ENCODE measurements at places on chromosomes 4 and X.

DNA sequence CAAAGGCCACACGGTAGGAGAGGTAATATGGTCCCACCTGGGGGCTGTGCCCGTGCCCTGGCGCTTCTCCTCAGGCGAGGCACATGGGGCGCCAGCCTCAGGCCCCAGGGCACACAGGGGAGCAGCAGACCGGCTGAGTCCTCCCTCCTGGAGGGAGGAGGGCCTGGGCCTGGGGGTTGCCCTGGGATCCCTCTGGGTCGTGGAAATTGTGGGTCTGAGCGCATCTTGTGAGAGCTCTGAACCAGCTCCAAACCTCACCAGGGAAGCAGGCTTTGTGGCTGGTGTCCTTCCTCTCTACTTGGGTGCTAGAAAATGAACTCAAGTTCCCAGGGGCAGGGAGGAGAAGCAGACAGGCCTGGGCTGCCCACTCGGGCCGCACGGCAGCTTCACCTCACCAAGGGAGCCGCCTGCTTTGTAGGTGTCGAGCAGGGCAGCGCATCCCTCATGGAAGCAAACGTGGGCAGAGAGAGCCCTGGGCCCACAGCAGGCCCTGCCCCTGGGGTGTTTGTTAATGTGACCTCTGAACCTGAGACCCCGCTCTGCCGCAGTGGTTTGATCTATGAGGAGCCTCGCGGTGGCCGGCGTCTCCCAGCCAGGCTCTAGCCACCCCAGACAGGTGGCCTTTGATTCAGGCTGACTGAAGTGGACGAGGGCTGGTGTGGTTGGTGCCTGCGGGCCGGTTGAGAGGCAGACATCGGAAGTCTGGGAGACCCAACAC is 10.8 kb downstream of the HTRA3 start:
- DNase-seq = no peak

DNA sequence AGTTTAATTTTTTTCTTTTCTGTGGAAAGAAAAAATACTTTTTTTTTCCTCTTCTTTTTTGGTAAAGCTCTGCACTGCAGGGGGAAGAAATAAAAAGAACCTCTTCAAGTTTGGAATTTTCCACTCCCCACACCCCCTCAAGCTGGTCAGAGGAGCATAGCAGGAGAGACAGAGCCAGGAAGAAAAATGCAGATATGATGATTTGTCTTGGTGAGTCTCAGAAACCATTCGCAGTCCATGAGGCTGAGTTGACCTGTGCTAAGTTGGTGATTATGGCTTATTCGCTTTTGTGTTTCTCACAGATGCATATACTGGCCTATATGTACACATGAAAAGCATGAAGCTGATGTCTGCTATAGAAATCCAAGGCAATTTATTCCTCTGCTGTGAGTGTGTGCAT is 205.9 kb downstream of the LDB2 start:
- DNase-seq = no peak

- DNase-seq = no peak
These were observed 17.8 kb upstream of the CXCL3 start for GRCh38 chr4:74056114-74056857.

- DNase-seq = no peak
These were observed 55.3 kb upstream of the CXCL8 start for GRCh38 chr4:73685052-73685451.

DNA sequence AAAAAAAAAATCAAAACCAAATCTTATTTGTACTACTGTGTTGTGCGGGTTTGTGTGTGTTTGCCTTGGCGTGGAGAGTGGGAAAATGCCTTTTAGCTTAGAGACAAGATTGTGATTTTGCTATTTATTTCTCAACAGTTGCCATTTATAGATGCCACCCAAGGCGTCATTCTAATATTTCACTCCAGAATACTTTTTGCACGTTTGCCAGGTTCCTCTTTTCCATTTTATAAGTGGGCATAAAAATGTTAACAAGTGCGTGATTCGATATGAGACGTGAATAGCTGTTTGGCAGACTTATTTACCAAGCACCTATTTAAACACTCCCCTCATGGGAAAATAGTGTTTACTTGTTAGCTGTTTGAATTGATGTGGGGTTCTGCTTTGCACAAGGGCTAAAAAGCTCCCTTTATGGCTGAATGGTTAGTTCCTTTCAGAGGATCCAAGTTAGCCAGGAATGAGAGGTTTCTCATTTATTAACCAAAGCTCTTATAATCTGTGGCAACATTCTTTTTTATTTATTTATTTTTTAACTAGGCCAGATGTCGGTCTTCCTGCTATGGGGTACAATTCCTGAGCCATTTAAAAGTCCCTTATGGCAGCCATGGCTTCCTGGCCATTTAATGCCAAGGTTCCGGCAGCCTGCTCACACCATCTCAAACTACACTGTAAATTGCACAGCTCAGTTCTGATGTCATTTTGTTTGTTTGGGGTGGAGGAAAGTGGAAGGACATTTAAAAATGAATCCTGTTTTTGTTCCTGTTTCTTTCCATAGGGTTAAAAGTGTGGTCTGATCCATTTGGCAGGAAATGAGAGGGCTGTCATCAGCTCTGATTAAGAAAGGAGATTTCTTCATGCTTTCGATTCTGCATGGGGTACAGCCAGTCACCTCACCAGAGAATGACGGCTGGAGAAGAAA is 14.6 kb downstream of the SMIM20 start:
- peak; percentile 82 for DNase-seq

DNA sequence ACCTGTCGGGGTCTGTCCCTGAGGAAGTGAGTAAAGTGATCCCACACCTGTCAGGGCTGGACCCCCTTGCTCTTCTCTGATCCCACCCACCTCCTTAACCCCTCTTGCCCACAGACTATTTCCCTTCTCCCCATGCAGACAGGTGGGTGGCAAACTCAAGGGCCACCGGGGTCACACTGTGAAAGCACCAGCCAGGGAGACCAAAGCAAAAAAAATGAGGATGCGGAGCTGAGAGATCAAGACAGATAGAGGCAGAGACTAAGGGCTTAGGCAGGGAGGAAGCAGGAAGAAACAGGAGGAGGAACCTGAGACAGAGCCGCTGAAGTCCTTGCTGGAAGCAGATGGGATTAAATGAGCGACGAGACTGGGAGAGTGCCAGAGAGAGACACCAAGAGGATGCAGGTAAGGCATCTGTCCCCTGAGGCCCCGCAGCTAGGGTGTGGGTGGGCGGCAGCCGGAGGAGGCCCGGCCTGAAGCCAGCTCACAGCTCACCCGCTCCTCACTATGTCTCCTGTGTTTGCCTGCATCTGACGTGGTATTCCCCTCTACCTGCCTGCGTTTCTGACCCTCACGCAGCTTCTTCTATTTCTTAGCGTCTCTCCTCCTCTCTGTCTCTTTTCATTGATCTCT is 7.2 kb downstream of the TIMM17B start:
- no peak for DNase-seq

DNA sequence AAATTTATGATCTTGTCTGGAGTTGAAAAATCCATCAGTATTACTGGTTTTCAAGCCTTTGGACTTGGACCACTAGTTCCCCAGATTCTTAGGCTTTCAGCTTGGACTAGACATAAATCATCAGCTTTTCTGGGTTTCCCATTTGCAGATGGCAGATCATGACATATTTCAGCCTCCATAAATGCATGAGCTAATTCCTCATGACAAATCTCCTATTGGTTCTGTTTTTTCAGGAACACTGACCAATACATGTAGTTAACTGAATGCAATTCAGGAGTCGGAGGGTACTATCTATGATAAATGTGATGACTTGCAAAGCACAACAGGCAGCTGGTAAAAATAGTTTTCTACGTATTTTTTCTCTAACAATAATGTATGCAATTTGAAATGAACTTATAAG is 635.6 kb downstream of the TRAM1L1 start:
- no peak for DNase-seq

Measured in foreskin fibroblast (primary cell).